ENCODE measurements at places on chromosomes 11 and 22.

DNA sequence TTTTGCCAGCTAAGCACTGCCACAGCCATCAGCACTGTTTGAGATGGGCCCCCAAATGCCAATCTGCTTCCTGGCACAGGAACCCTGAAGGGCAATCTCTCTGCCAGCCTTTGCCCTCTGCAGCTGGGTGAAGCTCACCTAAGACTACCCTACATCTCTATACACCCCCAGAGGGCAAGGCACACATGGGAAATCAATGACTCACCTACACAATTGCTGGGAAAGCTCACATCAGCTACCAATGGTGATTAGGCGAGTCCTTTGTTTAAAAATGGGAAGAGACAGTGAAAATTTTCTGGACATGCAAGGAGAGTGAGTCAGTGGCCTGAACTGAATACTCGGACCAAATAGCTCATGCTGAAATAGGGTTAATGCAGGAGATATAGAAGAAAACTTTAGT is 12.6 kb upstream of the PRDM11 start:
- no peak for DNase-seq

GRCh38 chr11:111776398-111777093 is 10.4 kb upstream of the PPP2R1B start:
- DNase-seq: no peak

DNA sequence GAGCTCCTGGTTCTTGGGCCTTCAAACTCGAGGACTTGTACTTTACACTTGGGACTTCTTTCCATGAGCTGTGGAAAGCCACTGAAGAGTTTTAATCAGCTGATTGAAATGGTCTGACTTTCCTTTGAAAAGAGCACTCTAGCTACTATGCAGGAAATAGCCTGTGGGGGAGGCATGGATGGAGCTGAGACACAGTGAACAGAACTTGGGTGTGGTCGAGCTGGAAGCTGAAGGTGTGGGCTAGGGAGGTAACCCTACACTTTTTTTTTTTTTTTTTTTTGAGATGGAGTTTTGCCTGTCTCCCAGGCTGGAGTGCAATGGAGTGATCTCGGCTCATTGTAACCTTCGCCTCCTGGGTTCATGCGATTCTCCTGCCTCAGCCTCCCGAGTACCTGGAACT is 17.5 kb upstream of the CAPRIN1 start:
- DNase-seq: no peak

DNA sequence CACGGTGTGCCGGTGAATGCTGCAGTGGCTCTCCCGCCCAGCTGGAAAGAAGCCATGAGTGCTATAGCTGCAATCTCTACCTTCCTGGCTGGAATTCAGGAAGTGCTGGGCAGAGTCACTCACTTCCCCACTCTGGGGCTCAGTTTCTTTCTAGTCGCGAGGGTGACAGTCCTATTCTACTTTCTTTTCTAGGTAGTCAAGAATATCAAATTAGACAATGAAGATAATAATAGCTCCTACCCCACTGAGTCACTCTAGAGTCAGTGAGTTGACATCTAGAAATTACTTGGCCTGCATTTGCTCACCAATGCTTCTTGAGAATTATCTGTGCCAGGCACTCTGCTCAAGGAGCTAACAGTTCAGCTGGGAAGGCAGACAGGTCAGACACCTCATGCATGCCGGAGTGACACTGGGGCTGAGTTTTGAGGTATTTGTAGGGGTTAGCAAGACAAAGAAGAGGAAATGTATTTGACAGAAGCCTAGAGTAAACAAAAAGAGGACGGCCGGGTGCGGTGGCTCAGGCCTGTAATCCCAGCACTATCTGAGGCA is 3.2 kb downstream of the CENPM start:
- no peak for DNase-seq

DNA sequence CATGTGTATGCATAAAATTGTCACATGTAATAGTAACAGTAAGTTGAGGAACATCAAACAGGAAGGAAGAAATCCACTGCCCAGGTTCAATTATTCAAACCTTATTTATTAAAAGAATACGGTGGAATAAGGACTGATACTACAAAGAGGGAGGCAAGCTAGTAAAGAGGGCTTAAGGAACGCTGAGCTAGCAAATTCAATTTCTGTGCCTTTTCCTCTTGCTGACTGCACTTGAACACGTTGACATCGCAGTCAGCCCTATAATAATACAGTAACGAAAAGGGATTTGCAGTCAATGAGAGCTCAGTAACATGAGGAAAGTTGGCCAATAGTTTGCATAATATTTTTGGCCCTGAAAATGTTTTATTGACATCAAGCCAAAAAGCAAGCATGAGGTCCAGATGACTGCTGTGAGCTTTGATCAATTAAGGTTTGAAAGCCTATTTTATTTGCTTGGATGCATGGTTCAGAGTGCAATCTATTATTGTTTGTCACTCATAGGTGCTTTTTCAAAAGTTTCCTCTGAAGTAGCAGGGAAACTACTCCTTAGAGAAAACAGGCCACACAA is 861.8 kb downstream of the LRRC4C start:
- DNase-seq: no peak

- no peak for DNase-seq
These were observed 78.5 kb downstream of the BUD13 start for GRCh38 chr11:116694349-116694725.

DNA sequence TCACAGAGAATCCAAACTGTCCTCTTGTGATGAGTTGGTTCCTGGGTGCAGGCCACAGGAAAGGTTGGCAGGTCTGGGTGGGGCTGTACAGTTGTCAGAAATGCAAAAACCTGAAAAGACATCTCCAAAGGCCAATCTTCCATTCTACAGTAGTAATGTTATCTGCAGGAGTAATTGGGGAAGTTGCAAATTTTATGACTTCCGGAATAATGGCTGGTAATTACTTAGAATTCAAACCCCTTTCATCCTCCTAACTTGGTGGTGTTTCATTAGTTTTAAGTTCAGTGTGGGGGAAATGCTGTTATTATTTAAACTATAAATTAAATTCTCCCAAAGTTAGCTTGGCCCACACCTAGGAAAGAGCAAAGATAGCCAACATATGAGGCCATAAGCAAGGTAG is 64.7 kb upstream of the FAT3 start:
- no peak for DNase-seq

- DNase-seq: no peak
These were observed 37.4 kb downstream of the PPME1 start for GRCh38 chr11:74208507-74208906.

GRCh38 chr22:39560127-39560526 is 10.4 kb upstream of the CACNA1I start:
- no peak for DNase-seq

GRCh38 chr11:100328626-100329340 is 358.3 kb upstream of the ARHGAP42 start:
- DNase-seq: no peak

GRCh38 chr22:17918840-17919239 is 105.5 kb downstream of the MICAL3 start:
- DNase-seq: no peak

All from COLO829 (cell line).